ENCODE measurements at places on chromosomes 2 and 18.

- DNase-seq, result no peak
Measured at GRCh38 chr2:88754585-88755320, 63.3 kb downstream of the RPIA start.

DNA sequence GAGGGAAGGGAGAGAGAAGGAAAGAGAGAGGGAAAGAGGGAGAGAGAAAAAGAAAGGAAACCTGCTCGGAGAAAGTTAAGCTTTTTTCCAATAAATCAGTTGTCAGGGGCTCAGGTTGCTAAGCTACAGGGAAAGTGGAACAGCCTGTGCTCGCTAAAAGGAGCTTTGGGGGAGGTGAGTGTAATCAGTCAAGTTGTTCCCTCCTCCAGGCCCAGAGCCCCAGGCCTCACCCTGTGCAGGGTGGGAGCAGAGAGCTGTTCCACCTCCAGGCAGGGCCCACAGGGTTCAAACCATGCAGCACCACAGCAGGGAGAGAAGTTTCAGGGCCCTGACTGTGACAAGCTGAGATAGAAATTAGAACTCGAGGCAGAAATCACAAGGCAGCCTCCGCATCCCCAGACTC is 56.4 kb upstream of the PPP1CB start:
- no peak for DNase-seq

GRCh38 chr18:24817587-24818371 is 357.3 kb downstream of the HRH4 start:
- no peak for DNase-seq

GRCh38 chr2:210862283-210863065 is 306.1 kb downstream of the CPS1 start:
- no peak for DNase-seq

- DNase-seq, result no peak
Measured at GRCh38 chr18:50870138-50870845, 8.6 kb upstream of the ME2 start.

GRCh38 chr2:83689402-83689801 is 769.7 kb downstream of the SUCLG1 start:
- no peak for DNase-seq

DNA sequence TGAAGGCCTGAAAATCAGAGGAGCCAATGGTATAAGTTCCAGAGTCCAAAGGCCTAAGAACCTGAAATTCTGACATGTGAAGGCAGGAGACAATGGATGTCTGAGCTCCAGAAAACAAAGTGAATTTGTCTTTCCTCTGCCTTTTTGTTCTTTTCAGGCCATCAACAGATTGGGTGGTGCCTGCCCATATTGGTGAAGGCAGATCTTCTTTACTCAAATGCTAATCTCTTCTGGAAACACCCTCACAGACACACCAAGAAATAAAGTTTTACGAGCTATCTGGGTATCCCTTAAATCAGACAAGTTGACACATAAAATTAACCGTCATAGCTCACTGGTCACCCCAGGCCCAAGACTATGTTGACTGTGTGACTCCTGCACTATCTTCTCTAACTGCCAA is 163.8 kb upstream of the NCKAP5 start:
- no peak for DNase-seq

All from stimulated activated CD8-positive, alpha-beta memory T cell treated with anti-CD3 and anti-CD28 coated beads, Interleukin-15, amount 100 ng/mL, for 24 hours (primary cell).